ENCODE measurements at places on chromosomes 2 and 18. TPM values are rescaled to one million over a fixed set of nuclear protein-coding genes. Genes with fewer than 3 reads are reported as not detected.

FTCDNL1 gene
- total RNA-seq, result 1.4 TPM

DSG2 gene
- total RNA-seq, result 4.7 TPM

B4GALT6 gene
- total RNA-seq, result 8.4 TPM

COL4A4 gene
- 14.1 TPM for total RNA-seq

LHCGR gene
- 0.42 TPM for total RNA-seq

RBM44 gene
- 2.5 TPM for total RNA-seq

MPP4 gene
- 1.0 TPM for total RNA-seq

NT5DC4 gene
- not detected for total RNA-seq

DNA sequence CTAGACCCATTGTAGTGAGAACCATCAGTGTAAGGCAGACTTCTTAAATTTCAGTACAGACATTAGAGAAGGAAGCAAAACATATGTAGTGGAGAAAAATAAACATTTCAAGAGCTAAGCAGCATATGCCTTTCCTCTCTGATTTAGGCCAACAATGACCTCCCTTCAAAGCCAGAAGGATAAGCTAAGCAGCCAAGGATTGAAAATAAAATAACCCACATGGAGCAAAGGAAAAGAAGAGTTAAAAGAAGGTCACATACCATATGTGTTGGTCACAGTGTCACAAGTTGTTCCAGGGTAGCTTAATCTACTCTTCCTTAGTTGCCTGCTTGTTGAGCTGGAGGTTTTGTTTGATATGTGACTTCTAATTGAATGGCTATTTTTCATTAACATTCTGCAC, 15.6 kb upstream of the LAMA1 start:
- no peaks in the 10 kb centered on the region for H3K4me1 ChIP-seq
- no peaks in the 10 kb centered on the region for H3K27me3 ChIP-seq
- no peaks in the 10 kb centered on the region for H3K36me3 ChIP-seq
- no peak overlapping the region for H3K4me3 ChIP-seq
- DNase-seq, result no peak

GRCh38 chr2:88859461-88859860, 168.0 kb downstream of the RPIA start:
- H3K27me3 ChIP-seq, result no peaks in the 10 kb centered on the region
- H3K36me3 ChIP-seq, result no peaks in the 10 kb centered on the region
- no peak for DNase-seq
- no peak overlapping the region for H3K27ac ChIP-seq

GRCh38 chr2:118029025-118029424, 15.2 kb upstream of the CCDC93 start:
- H3K27me3 ChIP-seq, result no peaks in the 10 kb centered on the region
- DNase-seq, result no peak
- H3K27ac ChIP-seq, result no peak overlapping the region
- no peak overlapping the region for H3K4me3 ChIP-seq
- H3K36me3 ChIP-seq, result no peaks in the 10 kb centered on the region

GRCh38 chr2:14632133-14632936, at the start of gene LRATD1:
LRATD1 (plus strand) TSS chr2:14632717; CDS start chr2:14633980, 1,263 bp downstream.
- H3K4me1 ChIP-seq, result no peaks in the 10 kb centered on the region
- no peak within 1 kb of the TSS for H3K27ac ChIP-seq
- no peaks in the 10 kb centered on the region for H3K36me3 ChIP-seq
- no peaks in the 10 kb centered on the region for H3K27me3 ChIP-seq
- peak; percentile 95 for DNase-seq
- peak within 1 kb of the TSS; percentile 4 for H3K4me3 ChIP-seq

GRCh38 chr2:235278771-235279355, 215.0 kb upstream of the AGAP1 start:
- no peaks in the 10 kb centered on the region for H3K36me3 ChIP-seq
- DNase-seq, result no peak
- no peaks in the 10 kb centered on the region for H3K4me1 ChIP-seq
- no peak overlapping the region for H3K27ac ChIP-seq
- H3K4me3 ChIP-seq, result no peak overlapping the region
- H3K27me3 ChIP-seq, result no peaks in the 10 kb centered on the region

- H3K4me3 ChIP-seq, result no peak overlapping the region
- no peaks in the 10 kb centered on the region for H3K36me3 ChIP-seq
- no peaks in the 10 kb centered on the region for H3K27me3 ChIP-seq
- no peak for DNase-seq
- H3K4me1 ChIP-seq, result no peaks in the 10 kb centered on the region
Measured at GRCh38 chr2:64939332-64939917, 49.8 kb upstream of the SLC1A4 start.

DNA sequence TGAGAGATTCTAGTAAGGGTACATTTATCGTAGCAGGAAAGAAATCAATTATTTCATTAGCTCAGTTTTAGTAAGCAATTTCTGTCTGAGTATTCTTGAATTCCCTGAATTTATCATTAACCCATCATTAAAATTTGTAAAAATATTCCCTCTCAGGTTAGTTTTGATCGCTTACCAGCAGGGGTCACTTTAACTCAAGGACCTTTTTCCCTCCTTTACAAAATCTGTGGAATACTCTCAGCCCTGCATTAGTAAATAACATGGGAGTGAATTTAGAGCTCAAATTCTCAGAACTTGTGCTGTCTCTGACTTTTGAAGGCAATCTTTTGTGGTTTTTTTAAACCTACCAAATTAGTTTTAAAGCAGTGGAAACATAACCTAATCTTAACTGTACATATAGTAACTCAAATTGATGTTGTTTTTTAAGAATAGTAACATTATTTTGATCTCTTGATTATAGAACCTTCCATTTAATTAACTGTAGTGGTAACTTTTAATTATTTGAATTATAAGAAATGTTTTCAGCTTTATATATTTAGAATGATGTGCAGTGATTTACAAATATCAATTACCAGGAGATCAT, 97.2 kb downstream of the AGPS start:
- no peaks in the 10 kb centered on the region for H3K4me1 ChIP-seq
- DNase-seq, result no peak
- H3K27ac ChIP-seq, result no peak overlapping the region
- no peak overlapping the region for H3K4me3 ChIP-seq

GRCh38 chr18:13797157-13797611, 26.8 kb upstream of the MC5R start:
- H3K4me1 ChIP-seq, result no peaks in the 10 kb centered on the region
- H3K27me3 ChIP-seq, result no peaks in the 10 kb centered on the region
- no peak overlapping the region for H3K4me3 ChIP-seq
- no peaks in the 10 kb centered on the region for H3K36me3 ChIP-seq
- no peak overlapping the region for H3K27ac ChIP-seq
- no peak for DNase-seq

GRCh38 chr2:181848261-181848886, 43.2 kb upstream of the ITPRID2 start:
- no peaks in the 10 kb centered on the region for H3K36me3 ChIP-seq
- no peaks in the 10 kb centered on the region for H3K27me3 ChIP-seq
- H3K4me3 ChIP-seq, result no peak overlapping the region
- no peak overlapping the region for H3K27ac ChIP-seq
- DNase-seq, result no peak

DNA sequence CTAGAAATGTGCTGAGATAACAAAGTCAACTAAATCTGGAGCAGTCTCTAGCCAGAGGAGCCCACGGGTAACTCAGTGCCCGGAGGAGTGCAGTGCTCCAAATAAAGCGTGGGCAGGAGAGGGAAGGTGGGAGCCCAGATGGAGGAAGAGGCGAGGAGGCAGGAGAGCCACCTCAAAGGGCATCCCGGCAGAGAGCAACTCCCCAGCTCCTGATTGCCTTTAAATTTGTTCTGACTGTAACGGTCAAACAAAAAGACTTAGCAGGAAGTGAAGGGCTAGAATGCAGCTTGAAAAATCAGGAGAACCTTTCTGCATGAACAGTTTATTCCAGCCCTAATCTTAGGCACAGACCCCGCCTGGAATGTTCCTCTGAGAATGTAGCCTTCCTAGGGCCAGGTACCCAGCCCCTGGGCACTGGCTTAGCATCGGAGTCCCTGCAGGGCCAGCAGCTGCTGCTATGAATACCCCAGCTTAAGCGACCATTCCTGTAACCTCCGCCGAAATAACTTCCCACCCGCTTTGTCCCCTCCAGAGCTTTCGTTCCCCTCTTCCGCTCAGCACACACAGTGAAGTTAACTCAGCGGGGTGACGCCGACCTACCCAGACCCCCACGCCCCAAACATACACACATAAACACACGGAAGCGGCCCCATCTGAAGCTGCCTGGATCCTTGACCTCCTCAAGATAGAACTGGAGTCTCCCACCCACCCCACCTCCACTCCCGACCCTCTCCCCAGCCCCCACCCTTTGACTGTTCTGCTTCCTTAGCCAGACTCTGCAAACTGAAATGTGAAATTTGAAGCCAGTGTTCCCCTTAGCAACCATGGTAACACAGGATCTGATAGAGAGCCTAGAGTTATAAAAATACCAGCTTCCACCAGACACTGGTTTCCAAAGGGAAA, 123.2 kb downstream of the SMAD7 start:
- H3K4me1 ChIP-seq, result peaks cover 19% of the 10 kb centered on the region
- H3K36me3 ChIP-seq, result no peaks in the 10 kb centered on the region
- H3K4me3 ChIP-seq, result no peak overlapping the region
- peak; percentile 59 for DNase-seq

DNA sequence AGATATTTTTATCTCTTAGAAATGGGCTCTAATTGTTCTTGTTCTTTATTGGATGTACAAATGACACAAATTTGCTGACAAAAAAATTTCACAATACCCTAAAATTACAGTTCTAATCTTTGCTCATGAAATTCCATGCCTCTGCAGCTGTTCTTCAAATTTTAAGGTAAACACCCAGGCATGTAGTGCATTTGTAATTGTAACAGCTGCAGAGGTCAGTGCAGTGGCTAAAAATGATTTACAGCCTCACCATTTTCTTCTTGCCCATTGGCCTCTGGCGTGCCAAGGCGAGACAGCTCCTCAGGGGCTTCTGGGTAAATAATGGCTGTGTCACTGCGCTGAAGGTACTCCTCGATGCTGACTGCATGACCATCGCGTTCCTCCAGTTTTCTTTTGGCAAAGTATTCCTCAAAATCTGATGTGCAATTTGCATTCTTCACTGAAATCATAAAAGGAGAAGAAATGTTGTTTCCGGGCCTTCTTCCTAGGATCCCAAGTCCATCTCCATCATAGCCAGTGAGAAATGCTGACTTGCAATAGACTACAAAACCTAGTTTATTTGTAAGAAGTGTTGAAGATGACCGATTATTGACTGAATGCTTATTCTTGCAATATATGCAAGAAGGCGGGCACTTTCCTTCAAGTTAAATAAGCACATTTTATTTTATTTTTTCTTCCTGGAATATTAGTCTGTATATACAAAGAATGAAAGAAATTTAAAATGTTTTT, 115.2 kb downstream of the ZEB2 start:
- no peak overlapping the region for H3K4me3 ChIP-seq
- H3K27me3 ChIP-seq, result no peaks in the 10 kb centered on the region
- H3K4me1 ChIP-seq, result no peaks in the 10 kb centered on the region
- no peak for DNase-seq
- peaks cover 2% of the 10 kb centered on the region for H3K36me3 ChIP-seq

- no peak for DNase-seq
- no peak overlapping the region for H3K4me3 ChIP-seq
- no peaks in the 10 kb centered on the region for H3K27me3 ChIP-seq
- H3K4me1 ChIP-seq, result no peaks in the 10 kb centered on the region
Measured at GRCh38 chr2:15667809-15668556, 76.3 kb downstream of the DDX1 start.

DNA sequence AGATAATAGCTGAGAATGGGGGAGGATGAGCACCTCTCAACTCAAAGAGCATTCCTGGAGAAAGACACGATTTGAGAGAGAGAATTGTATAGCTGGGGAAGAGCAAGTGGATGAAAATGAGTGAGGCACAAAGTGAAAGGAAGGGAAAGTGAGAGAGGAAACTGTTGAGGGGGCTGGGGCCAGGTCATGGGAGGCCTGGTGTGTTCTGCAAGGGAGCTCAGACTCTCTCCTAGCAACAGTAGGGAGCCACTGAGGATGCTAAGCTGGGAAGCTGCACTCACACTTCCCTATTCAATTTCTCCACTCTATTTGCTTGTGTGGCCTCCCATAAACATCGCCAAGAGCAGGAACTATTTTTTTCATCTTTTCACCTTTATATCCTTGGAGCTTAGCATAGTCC, 14.8 kb downstream of the EVA1A start:
- no peaks in the 10 kb centered on the region for H3K4me1 ChIP-seq
- no peak overlapping the region for H3K27ac ChIP-seq
- no peak overlapping the region for H3K4me3 ChIP-seq
- H3K27me3 ChIP-seq, result no peaks in the 10 kb centered on the region
- no peaks in the 10 kb centered on the region for H3K36me3 ChIP-seq

DNA sequence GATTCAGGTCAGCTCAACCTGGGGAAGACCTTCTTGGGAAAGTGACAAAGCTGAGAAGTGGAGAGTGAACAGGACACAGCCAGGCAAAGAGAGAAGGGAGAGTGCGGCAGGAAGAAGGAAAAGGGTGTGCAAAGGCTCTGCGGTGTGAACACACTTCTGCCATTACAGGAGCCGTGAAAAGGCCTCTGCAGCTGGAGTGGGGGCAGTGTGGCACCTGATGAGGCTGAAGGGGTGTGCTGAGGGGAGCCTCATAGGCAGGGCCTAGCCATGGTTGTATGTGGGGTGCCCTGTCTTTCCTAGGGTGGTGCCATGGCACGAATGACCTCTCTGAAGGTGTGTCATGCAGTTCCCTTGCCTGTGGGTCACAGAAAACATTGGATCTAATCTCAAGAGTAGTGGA, 347.6 kb downstream of the CYRIA start:
- no peaks in the 10 kb centered on the region for H3K36me3 ChIP-seq
- DNase-seq, result no peak
- no peaks in the 10 kb centered on the region for H3K27me3 ChIP-seq
- no peaks in the 10 kb centered on the region for H3K4me1 ChIP-seq
- no peak overlapping the region for H3K4me3 ChIP-seq

GRCh38 chr2:211939177-211939576, 599.4 kb downstream of the ERBB4 start:
- no peak overlapping the region for H3K27ac ChIP-seq
- no peak for DNase-seq
- H3K36me3 ChIP-seq, result no peaks in the 10 kb centered on the region
- H3K27me3 ChIP-seq, result no peaks in the 10 kb centered on the region

- H3K36me3 ChIP-seq, result no peaks in the 10 kb centered on the region
- H3K4me3 ChIP-seq, result no peak overlapping the region
- H3K4me1 ChIP-seq, result no peaks in the 10 kb centered on the region
- no peak for DNase-seq
- no peaks in the 10 kb centered on the region for H3K27me3 ChIP-seq
- no peak overlapping the region for H3K27ac ChIP-seq
Measured at GRCh38 chr2:56326346-56326741, 142.6 kb downstream of the CCDC85A start.

DNA sequence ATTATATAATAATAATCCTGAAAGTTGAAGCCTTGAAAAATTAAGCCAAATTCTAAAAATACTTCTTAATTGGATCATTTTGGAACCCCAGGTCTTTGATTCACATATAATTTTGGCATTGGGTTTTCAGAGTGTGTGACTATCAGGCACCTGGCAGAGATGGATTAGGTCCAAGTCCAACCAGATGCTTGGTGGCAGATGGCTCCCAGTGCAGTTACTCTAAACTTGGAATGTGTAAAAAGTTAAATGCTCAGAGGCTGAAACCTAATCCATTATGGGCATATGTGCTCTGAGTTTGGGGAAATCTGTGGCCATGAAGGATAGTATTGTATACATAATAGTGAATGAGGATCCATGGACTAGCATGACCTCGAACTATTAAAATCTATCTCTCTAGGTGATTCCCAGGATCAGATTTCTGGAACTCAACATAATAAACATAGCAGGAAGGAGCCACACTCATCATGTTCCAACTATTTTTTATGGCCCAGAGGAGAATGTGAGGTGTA, 333.0 kb downstream of the RPRM start:
- DNase-seq, result no peak
- no peak overlapping the region for H3K27ac ChIP-seq
- no peaks in the 10 kb centered on the region for H3K27me3 ChIP-seq
- no peak overlapping the region for H3K4me3 ChIP-seq
- no peaks in the 10 kb centered on the region for H3K36me3 ChIP-seq

GRCh38 chr2:151543876-151544275, 134.2 kb downstream of the RIF1 start:
- no peak for DNase-seq
- peaks cover 2% of the 10 kb centered on the region for H3K36me3 ChIP-seq
- no peaks in the 10 kb centered on the region for H3K4me1 ChIP-seq
- H3K27ac ChIP-seq, result no peak overlapping the region
- H3K27me3 ChIP-seq, result no peaks in the 10 kb centered on the region
- H3K4me3 ChIP-seq, result no peak overlapping the region
